Naive thymus-derived CD4-positive, alpha-beta T cell (primary cell): ENCODE measurements at places on chromosomes 5 and 9.

- DNase-seq, result no peak
Observed at GRCh38 chr9:130182381-130182909, 10.2 kb downstream of the NCS1 start.

- DNase-seq, result no peak
Observed at GRCh38 chr5:38827525-38827924, 18.3 kb upstream of the OSMR start.

GRCh38 chr5:35248843-35249780, 18.8 kb upstream of the PRLR start:
- DNase-seq, result no peak

DNA sequence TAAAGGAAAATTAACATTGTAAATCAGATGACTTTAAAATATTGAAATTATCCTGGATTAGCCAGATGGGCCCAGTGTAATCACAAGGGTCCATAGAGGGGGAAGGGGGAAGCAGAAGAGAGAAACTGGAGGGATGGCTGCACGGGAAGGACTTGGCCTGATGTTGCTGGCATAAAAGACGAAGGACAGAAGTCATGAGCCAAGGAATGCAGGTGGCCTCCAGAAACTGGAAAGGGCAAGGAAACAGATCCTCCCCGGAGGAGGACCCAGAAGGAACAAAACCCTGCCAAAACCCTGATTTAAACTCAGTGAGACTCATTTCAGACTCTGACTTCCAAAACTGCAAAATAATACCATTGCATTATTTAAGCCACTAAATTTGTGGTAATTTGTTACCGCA, 100.2 kb downstream of the ADAMTS2 start:
- DNase-seq, result no peak

DNA sequence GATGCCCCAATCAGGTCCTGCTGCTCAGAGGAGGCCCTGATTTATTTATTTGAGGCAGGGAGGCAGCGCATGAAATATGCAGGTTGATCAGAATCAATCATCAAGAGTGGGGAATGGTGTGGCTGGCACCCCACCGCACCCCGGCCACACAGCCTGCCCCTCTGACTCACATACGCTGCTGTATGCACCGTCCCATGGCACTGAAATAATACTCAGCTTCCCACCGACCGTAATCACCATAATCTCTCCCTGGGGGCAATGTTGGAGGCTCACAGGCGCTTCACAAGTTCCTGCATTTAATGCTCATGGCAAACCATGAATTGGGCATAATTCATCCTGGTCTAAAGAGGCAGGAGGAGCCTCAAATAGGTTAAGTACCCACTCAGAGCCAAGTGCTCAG, 141.2 kb upstream of the TBC1D2 start:
- no peak for DNase-seq

DNA sequence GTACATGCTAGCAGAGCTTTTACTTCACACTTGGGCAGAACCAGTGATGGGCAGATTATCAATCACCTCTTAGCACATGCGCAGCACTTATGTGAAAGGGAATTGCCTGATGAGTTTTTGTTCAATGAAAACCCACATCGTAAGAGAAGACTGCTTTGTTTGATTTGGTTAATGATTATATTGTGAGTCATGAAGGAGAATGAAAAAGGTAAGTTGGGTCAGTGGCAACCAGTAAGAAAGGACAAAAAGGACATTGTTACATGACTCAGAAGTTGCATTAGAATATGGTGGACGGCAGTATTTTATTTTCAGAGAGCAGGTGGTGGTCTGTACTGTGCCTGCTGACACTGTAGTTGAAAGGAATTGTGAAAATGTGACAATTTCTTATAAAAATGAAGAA, 127.4 kb downstream of the AOPEP start:
- DNase-seq, result no peak

- no peak for DNase-seq
Observed at GRCh38 chr9:113979343-113980127, 98.6 kb downstream of the AMBP start.

GRCh38 chr9:110160685-110161084, 47.3 kb downstream of the C9orf152 start:
- DNase-seq, result no peak

GRCh38 chr5:90967443-90967842, 408.8 kb downstream of the ADGRV1 start:
- DNase-seq, result no peak

DNA sequence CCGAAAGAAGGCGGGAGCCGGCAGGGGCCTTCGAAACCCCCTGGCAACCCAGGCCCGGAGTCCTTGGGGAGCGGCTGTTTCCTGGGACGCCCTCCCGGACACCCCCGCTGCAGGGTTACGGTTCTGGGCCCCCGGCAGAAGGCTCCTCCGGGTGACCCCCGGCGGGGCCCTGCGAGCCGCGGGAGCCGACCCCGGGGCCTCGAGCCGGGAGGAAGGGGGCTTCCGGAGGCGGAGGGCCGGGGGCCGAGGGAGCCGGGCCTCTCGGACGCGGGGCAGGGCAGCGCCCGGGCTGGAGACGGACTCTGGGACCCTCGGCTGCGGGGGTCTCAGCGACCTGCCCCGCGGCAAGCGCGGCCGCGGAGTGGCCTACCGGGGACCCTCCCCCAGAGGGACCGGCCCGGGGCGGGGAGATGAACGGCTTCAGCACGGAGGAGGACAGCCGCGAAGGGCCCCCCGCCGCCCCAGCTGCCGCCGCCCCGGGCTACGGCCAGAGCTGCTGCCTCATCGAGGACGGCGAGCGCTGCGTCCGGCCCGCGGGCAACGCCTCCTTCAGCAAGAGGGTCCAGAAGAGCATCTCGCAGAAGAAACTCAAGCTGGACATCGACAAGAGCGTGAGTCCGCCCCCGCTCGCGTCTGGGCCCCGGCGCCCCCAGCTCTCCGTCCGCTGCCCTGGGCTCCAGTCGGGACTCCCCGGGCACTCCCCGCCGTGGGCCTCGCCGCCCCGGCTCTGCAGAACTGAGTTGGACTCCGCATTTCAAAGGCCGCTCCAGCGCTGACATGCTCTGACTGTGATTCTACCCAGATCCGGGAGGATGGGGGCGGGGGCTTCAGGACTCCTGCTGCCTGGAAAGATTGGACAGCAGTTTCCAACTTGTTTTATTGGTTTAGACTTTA, 645 bp downstream of the SAP30L start:
- DNase-seq, result peak; percentile 41

GRCh38 chr5:173835131-173835530, 53.0 kb upstream of the CPEB4 start:
- no peak for DNase-seq

GRCh38 chr9:127626752-127627493, 14.8 kb downstream of the STXBP1 start:
- no peak for DNase-seq

DNA sequence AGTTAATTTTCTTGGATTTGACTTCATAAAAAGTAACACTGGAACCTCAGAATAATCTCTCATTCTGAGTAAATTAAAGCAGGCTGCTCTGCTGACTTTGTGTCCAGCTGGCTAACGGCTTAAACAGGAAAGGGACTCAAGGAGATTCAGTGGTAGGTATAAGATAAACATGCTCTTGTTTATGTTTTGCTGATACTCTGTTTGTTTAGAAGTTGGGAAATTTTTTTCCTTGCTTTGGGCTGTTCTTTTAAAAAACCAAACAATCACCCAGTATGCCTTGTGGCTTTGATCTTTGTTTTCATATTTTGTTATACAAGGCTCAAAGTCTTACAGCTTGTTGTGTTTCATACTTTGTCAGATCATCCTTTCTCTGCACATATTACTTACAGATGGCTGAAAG, 237.6 kb upstream of the RIOK2 start:
- no peak for DNase-seq

- no peak for DNase-seq
Observed at GRCh38 chr9:15253197-15253596, 53.8 kb downstream of the TTC39B start.

GRCh38 chr5:138468966-138469539, 3.8 kb downstream of the EGR1 start:
- DNase-seq, result no peak

GRCh38 chr5:97797994-97798451, 615.0 kb upstream of the RIOK2 start:
- DNase-seq, result no peak

DNA sequence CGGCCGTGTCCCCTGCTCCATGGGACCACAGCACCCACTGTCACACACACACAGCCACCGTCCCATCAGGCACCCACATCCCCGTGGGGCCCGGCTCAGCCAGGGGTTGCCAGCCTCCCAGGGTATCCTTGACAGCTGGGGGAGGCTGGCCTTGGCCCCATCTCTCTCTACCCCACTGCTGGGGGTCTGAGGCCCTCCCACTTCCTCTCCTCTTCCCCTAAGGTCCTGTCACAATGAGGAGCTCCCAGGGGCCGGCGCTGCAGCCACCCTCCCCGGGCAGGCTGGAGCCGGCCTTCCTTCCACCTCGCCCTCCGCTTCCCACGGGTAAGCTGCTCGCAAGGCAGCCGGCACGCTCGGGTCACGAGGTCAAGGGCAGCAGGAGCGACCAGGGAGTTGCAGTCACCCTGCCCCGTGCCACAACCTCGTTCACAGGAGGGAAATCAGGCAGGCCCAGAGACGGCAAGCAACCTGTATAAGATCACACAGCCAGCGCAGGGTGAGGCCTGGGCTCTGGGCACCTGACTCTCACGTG, 38.6 kb upstream of the NOTCH1 start:
- no peak for DNase-seq

GRCh38 chr9:107720501-107720900, 230.9 kb upstream of the KLF4 start:
- DNase-seq, result no peak

DNA sequence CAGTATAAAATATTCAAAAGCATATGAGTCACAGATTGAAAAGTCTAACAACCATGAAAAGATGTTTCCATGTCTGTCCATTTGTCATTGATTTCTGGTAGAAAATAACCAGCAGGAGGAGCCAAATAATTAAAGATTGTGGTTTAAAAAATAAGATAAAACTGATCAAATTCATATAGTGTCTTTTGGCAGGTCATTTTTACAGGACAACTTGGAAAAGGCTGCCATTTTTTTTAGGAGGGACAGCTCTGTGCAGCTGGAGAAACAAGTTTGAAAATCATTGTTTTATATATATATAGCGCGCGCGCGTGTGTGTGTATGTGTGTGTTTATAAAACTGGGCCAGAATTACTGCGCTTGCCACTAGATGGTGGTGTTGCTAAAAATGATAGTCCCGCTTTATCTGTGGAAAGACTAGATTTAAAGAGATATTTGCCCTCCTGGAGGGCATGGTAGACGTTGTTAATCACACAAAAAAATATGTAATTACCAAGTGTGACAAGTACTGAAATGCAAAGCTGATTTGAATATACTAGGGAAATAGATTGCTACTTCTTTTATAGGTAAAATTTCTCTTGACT, 1.3 kb upstream of the TRMO start:
- peak; percentile 77 for DNase-seq

DNA sequence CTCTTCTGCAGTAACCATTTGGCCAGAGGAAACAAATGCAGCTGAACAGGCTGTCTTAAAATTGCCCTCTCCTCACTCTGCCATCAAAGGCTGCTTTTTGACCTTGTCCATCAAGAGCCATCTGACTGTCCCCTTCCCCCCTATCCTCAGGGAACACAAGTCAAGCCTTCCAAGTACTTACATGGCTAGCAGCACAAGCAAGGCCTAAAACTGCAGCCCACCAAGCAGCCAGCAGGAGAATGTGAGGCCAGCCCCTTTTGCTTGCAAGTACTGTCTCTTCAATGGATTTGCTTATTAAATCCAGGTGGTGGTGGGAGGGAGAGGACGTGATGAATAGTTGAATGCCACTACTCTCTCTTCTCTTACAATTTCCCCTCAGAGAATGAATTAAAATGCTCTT, 83.5 kb downstream of the HTR1A start:
- DNase-seq, result no peak

DNA sequence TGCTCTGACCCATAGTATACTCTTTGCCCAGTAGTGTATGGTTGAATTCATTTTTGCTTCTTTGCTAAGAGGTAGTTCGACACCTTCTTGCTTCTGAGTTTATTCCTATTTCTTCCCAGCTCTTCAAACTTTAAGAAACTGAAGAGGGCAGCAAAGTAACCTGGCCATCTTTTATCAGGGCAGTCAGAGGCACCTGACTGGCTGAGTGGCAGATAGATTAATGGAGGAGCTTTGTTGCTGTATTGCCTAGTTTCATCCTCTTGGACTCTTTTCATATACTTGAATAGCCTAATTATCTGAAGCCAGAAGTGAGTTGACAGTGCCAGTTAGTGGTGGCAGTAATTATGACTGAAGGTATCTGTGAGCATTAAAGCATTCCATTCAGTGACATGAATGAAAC, 82.5 kb downstream of the UHRF2 start:
- DNase-seq, result no peak

DNA sequence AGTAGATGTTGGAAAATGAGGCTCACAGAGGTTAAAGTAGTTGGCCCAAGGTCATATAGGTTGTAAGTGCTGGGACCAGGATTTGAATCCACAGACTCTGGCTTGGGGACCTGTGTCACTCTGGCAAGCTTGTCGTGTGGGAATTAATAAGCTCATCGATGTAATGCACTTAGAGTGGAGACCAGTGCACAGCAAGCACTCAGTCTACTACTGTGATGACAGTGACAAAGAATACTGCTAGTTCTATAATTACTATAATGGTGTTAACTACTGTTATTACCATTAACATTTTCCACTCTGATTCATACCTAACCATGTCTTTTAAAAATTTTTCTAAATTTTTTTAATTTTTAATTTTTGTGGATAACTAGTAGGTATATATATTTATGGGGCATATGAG, 12.8 kb downstream of the PAM start:
- no peak for DNase-seq

GRCh38 chr5:152711801-152712388, 306.8 kb upstream of the NMUR2 start:
- DNase-seq, result no peak

DNA sequence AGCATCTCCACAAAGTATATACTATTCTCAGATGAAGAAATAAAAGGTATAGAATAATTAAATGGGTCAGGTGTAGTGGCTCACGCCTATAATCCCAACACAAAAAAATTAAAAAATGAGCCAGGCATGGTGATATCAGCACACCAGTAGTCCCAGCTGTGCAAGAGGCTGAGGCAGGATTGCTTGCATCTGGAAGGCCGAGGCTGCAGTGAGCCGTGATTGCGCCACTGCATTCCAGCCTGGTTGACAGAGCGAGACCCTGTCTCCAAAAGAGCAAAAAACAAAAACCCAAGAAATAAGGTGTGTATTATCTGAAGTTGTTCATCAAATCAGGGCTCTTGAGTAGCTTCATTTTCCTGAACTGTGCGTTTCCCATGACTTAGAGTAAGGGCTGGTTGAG, 83.2 kb upstream of the MYO10 start:
- no peak for DNase-seq

DNA sequence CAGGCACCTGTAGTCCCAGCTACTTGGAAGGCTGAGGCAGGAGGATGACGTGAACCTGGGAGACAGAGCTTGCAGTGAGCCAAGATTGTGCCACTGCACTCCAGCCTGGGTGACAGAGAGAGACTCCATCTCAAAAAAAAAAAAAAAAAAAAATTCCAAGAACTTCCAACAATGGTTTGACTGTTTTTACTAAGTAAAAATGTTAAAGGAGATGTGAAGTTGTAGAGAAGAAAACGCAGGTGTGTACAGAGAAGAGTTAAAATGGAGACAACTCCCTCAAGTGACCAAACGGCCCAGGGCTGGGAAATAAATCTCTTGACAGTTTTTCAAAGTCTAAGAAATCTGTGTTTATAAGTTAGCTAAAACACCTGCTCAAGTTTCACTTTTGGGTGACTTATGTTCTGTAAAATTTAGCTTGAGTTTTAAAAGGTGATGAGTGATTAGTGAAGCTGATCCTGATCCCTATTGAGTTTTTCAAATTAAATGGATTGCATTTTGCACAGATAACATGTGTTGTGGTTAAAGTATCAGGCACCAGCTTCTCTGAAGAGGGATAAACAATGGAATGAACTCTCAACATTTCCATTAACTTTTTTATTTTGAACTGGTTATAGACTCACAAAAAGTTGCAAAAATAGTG, 255.2 kb upstream of the CD180 start:
- no peak for DNase-seq
